ENCODE measurements at places on chromosomes 1 and 21.

DNA sequence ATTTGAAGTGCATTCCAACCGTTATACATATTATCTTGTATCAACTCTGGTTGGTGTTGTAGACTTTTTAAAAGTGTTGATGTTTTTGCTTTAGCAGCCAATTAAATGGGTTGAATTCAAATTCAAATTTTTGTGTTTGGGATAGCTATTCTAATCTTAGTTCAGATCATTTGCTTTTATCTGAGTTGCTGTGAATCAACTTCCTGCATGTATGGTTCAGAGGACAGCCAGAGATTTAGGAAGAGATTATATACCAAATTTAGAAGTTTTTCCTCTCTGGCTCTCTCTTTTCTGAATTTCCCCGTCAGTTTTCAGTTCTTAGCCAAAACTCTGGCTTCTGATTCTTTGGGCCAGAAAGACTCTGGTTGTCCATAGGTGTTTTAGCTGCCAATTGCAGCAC is 415.5 kb downstream of the NUF2 start:
- no peak for DNase-seq

DNA sequence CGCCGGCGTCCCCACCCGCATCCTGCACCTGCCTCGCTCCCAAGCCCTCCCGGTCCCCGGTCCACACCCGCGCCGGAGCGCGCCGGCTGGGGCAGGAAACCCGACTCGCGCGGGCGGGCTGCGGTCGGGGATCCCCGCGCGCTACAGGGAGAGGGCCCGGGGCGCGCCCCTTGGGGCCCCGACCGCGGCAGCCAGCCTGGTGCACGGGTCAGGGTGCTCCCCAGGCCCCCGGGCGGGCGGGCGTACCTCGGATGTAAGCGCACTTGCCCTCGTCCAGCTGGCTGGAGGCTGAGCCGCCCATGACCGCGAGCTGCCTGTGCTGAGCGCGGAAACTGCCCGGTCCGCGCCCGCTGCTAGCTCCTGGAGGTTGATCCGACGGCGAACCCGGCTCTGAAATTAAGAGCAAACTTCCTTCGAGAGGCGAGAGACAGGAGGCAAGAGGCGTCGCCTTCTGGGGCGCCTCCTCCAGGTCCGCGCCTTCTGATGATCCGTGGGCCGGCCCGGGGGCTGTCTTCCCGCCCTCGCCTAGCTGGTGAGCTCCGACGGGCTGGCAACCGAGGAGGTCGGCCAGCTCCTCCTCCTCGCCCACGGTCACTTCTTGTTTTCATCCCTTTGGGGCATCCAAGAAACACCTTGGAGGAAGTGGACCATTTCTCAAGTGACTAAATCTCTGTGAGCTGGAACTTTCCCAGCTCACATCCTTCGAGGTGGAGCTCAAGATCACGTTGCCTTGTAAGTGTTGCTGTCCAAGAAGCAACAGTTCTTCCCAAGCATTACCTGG is at the start of gene NIBAN1:
NIBAN1 (minus strand) TSS at position 453 of the 781 bp plus-strand sequence; CDS start at position 301, 152 bp downstream.
- DNase-seq, result peak; percentile 56

DNA sequence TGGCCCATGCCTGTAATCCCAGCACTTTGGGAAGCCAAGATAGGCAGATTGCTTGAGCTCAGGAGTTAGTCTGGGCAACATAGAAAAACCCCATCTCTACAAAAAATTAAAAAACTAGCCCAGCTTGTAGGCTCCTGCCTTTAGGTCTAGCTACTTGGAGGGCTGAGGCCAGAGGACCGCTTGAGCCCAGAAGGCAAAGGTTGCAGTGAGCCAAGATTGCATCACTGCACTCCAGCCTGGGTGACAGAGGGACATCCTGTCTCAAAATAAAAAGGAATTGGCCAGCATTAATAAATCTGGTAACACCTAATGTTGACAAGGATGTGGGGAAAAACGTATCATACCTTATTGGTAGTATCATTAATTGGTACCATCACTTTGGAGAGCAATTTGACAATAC is 396.2 kb downstream of the PLPP3 start:
- DNase-seq, result no peak

DNA sequence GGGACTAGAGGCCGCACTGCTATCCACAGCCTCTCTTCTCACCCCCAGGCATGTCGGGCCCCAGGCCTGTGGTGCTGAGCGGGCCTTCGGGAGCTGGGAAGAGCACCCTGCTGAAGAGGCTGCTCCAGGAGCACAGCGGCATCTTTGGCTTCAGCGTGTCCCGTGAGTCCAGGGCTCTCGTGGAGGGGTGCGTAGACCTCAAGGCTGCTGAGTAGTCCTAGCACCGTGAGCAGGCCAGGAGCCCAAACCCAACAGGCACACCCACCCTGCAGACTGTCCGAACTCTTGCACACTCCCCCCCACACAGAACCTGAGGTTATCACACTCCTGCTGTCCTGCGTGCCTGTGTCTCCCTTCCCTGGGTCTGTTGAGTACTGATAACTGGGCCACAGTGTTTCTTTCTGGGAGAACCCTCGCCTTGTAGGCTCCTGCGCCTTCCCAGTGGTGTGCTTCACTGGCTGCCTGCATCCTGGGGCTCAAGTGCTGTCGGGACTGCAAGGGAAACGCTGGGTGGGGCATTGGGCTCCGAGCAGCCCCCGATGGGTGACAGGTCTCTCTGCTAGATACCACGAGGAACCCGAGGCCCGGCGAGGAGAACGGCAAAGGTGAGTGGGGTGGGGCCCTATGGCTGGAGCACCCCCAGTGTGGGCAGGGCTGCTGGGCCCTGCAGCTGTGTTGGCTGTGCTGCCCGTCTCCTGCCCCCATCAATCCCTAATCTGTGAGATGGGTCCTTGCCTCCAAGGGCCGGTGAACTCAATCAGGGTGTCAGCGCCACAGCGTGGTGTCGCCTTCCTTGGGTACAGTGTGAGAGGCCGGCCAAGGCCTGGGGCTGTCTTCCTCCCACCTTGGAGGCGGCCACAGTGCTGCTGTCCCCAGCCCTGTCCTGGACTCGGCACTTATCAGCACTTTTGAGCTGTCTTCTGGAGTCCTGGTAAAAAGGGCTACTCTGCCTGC is 4.0 kb upstream of the GJC2 start:
- no peak for DNase-seq

GRCh38 chr1:41917835-41918449 is 780 bp downstream of the HIVEP3 start:
- DNase-seq, result peak; percentile 19

GRCh38 chr21:40299451-40299850 is 432.2 kb downstream of the PCP4 start:
- DNase-seq, result no peak

- no peak for DNase-seq
These were observed 39.3 kb upstream of the ERO1B start for GRCh38 chr1:236321101-236321500.

DNA sequence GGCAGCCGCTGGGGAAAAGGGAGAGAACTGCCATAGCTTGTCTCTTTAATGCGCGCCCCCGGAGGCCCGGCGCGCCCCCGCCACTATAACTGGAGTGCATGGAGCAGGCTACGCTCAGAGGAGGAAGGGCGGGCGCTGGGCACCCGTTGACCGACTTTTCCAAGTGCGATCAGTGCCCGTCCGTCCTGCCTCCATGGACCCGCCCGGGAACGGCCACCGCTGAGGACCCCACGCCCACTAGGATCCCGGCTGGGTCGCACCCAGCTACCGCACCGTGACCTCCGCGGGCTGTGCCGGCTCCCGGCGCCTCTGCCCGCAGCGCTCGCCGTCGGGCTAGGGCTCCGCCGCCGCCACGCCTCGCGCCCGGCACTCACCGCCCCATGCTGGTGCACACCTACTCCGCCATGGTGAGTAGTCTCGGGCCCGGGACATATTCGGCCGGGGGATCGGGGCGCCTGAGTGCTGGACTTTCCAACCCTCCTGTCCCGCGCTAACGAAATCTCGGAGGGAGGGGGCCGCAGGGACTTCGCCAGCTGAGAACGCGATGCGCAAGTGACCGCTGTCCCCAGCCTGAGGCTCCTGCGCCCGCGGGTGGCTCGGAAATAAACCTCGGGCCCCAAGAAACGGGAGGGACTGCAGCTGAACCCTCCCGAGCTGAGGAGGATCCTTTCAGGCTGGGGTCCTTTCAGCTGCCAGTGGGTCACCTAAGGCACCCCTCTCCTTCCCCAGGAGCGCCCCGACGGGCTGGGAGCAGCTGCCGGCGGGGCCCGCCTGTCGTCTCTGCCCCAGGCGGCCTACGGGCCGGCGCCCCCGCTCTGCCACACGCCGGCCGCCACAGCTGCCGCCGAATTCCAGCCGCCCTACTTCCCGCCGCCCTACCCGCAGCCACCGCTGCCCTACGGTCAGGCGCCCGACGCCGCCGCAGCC is at the start of gene TFAP2E:
TFAP2E (plus strand) TSS at position 117 of the 927 bp plus-strand sequence; CDS start at position 381, 264 bp downstream.
- DNase-seq, result no peak

DNA sequence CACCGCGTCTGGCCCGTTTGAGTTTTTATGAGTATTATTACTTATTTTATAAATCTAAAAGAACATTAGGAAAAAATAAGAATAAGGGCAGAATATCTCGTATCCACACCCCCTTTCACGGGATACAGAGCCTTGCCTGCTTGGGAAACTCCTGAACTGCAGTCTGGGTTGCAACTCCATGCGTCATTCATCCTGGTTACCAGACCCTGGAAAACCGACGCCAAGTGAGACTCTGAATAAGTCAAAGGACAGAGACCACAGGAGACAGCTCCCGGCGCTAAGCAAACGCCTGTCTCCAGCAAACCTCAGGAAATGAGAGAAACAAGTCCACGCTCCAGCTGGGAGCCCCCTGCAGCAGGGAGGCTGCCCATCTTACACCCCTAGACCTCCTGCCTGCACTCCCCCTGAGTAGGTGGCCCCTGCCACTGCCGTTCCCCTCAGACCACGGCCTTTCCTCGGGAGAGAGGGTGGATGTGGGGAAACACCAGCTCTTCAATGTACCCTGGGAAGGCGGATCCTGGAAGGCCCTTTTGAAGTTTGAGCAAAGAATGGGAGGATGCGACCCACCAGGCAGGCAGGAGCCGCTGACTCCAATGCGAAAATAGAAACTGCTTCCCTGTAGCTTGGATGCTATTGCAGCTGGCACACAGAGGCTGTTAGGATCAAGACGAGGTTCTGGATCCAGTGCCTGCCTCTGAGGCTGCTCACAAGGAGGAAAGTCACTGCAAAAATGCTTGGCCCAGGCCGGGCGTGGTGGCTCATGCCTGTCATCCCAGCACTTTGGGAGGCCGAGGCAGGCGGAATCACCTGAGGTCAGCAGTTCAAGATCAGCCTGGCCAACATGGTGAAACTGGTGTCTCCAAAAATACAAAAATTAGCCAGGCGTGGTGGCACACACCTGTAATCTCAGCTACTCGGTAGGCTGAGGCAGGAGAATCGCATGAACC is 37.7 kb upstream of the GPR157 start:
- DNase-seq, result no peak

DNA sequence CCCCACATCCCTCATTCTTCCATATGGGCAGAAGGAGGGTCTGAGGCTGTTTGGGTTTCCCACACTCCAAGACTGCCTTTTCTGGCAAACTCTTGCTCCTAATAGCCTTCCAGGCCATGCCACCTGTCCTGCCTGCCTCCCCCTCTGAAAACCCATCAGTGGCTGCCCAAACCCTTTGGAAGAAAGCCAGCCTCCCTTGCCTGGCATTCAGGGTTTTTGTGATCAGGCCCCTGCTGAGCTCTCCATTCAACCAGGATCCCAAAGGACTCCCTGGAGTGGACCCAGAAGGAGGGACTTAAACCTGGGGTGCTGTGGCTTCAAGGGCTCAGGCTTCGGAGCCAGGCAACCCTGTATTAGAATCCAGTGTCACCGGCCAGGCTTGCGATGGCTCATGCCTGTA is 4.2 kb upstream of the GUCA2A start:
- DNase-seq, result no peak

GRCh38 chr1:215669806-215670491 is 102.8 kb downstream of the KCTD3 start:
- no peak for DNase-seq

DNA sequence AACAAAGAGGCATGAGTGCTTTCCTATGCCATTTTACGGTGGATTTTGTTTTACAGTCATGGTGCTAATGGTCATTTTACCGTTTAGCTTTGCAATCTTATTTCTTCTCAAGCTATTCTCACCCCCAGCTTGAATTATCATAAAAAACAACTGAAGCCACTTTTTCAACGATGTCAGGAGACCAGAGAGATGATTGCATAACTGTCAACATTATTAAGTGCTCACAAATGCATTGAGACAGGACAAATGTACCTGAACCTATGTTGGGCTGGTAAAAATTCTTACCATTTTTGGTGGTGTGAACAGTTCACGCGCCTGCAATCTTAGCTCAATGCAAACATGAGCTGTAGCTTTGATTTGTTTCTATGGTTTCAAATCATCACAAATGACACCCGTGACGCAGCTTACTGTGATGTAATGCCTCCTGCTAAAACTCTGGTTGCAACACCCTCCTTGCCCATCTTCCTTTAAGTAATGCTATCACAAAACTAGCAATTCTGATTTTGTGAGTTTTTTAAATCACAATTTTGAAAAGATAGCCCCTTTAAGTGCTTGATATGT is 104.4 kb downstream of the UCHL5 start:
- DNase-seq, result no peak

- DNase-seq, result no peak
These were observed 1013.5 kb downstream of the KCNT2 start for GRCh38 chr1:195594773-195595172.

DNA sequence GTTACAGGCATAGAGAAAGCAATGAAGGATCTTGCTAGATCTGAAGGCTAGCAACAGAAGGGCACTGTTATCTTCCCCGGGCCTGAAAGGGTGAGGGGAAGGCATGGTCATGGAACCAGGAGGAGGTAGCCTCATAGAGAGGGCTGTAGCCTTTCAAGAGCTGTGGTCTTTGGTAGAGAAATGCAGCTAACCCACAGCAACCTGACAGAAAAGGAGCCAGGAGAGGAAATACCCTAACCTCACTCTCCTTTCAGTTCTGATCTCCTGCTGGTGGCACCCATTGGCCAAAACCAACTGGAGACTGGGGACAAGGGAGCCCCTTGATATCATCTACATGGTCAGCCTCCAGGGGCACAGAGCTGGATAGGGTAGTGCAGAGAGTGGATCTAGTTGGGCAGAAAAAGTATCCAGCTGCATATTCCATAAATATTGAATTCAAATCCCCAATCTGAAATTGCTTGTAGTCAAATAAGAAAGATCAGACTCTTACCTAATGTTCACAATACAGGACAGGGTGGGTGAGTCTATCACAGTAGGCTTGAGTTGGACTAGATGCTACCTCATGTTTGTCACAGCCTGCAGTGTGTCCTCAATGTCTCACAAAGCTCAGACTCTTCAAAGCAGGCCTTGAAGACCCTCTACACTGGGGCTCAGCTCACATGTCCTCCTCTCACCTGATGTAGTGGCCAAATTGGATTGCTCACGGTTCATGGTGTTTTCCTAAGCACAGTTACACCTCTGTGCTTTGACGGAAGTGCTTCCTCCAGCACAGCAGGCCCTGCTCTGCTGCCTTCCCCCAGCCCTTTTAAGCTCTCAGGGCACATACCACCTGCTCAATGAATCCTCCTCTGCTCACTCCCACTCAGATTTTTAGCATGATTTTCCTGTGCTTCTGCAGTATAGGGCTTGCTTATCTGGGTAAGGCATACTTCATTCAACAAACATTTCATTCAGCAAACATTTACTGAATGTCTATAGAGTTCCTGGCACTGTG is 74.1 kb upstream of the JUN start:
- no peak for DNase-seq

- DNase-seq, result no peak
These were observed 1.5 kb upstream of the ST6GALNAC5 start for GRCh38 chr1:76865696-76866286.

- no peak for DNase-seq
These were observed 197.2 kb downstream of the C1orf94 start for GRCh38 chr1:34373912-34374311.

GRCh38 chr21:42447732-42448131 is 44.0 kb downstream of the UBASH3A start:
- DNase-seq, result no peak

GRCh38 chr1:186027621-186028020 is 293.4 kb downstream of the HMCN1 start:
- DNase-seq, result no peak

- no peak for DNase-seq
These were observed 49.8 kb downstream of the DISP3 start for GRCh38 chr1:11528611-11529261.
